ENCODE measurements at places on chromosomes 16 and 17.

DNA sequence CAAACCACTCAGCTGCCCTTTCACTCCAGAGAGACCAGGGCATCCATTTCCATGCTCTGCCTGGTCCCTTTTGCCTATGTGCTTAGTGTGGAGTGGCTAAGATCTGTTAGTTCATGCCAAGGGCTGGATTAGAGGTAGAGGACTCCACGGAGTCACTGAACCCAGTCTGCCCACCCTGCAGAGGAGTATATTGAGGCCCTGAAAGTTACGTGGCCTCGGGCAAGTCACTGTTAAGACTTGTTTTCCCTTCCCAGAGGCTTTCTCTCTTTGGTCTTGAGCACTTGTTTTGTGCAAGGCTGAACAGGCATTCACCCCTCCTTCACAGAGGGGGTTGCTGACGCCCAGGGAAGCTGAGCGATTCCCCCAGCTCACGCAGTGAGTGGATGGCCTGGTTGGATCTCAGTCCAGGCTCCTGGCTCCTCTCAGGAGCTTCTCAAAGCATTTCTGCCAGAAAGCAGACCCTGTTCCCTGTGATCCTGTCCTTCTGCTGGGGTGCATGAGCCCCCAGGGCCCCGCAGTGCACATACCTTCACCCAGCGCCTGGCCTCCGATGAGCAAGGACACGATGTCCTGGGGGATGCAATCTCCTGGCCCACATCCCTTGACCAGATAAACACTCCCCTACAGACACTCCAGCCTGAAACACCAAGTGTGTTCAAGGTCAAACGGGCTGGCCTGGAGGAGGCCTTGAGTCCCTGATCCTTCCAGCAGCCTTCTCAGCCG lies 153.4 kb upstream of the GSE1 start:
- DNase-seq: peak; percentile 28

DNA sequence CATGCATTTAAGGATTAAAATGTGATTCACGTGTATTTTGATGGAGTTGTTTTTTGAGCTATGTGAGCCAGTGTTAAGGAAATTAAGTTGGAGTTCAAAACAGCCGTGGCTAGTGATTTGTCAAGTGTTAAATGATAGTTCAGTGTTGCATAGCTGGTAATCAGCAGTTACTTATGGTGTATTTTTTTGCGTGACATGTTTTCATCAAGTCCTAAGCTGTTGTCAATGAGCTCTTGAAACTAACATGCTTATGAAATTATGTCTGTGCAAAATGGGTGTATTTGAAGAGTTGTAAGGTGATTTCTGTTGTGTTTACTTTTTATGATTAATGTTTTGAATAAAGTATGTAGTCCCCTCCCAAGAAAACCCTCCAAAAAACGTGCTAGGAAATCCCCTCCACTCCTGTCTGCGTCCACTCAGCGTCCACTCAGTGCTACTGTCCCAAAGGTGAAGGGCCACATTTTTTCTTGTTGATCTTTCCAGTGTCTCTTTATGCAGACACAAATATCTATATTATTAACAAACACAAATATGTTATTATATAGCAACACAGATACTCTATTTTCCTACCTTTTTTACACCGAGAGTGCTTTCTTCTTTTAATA lies 30.0 kb downstream of the USP10 start:
- DNase-seq: no peak

DNA sequence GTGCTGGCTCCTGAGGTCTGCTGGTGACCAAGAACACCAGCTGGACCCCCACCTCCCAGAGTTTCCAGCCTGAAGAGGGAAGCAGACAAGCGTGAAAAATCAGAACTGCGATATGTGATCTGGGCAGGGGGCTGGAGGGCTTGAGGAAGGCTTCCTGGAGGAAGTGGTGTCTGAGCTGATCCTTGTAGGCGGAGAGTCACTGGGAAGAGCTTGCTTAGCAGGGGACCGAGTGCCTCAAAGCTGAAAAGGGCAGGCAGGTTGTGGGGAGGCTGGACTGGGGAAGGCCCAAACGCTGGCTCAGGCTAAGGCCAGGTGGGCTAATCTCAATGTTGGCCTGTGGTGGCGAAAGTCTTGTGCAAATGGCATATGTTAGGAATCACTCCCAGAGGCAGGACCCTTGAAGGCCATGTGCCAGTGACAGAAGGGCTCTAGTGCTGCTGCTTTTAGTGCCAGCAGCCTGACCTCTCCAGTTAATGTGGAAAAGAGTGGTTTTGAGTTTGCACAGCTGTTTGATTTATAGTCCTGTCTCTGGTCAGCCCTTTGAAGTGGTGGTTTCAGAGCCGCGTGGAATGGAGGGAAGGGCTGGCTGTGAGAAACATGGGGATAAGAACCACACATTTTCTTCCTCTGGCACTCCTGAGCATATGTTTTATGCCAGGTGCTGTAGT lies 85.3 kb upstream of the LGALS9 start:
- no peak for DNase-seq

- DNase-seq: peak; percentile 0
Observed at GRCh38 chr16:74073456-74073855, 223.2 kb upstream of the PSMD7 start.

GRCh38 chr17:72358465-72358864 lies 237.6 kb downstream of the SOX9 start:
- DNase-seq: peak; percentile 84

DNA sequence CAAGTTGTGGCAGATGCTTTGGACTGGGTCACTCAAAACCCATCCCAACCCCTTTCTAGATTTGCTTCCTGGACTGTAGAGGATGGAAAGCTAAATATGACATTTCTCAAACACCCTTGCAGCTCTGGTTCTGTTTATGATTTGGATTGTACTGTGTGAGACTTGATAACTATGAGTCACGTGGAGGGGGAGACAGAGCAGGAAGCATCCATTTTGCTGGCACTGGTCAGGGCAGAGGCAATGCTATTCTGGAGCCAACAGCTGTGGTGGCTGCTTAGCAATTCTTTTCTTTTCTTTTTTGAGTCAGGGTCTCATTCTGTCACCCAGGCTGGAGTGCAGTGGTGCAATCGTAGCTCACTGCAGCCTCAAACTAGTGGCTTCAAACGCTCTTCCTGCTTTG lies 13.6 kb upstream of the TERF2 start:
- DNase-seq: peak; percentile 87

- DNase-seq: no peak
Observed at GRCh38 chr16:57514791-57515600, 21.4 kb downstream of the CCDC102A start.

Measured in foreskin fibroblast (primary cell).